ENCODE measurements at places on chromosomes 6 and 20.

DNA sequence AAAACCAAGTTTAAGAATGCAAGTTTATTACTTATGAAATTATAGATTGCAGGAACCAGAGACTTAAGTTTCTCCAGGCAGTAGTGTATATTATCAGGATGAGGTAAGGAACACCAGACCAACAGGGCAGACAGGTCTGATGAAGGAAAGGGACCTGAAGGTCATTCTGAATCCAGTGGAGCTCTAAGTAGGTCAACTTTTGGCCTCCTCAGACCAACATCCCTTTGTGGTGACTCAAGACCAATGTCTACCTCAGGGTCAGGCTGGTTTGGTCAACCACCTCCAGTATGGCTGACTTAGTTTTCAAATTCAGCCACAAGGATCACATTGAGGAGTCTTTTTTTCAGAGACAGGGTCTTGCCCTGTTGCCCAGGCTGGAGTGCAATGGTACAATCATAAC, 38.7 kb upstream of the TFAP2A start:
- DNase-seq, result no peak

- DNase-seq, result no peak
Measured at GRCh38 chr20:54535033-54535432, 59.6 kb downstream of the DOK5 start.

- DNase-seq, result no peak
Measured at GRCh38 chr6:10559522-10560152, 38.5 kb downstream of the GCNT2 start.

GRCh38 chr6:128648022-128648598, 127.7 kb upstream of the PTPRK start:
- DNase-seq, result no peak

GRCh38 chr20:63036291-63036690, 29.5 kb upstream of the BHLHE23 start:
- DNase-seq, result no peak

- DNase-seq, result no peak
Measured at GRCh38 chr6:104601721-104602120, 258.0 kb downstream of the HACE1 start.

- no peak for DNase-seq
Measured at GRCh38 chr6:116127771-116128493, 2.0 kb upstream of the COL10A1 start.

GRCh38 chr20:6588296-6588695, 179.2 kb upstream of the BMP2 start:
- no peak for DNase-seq

DNA sequence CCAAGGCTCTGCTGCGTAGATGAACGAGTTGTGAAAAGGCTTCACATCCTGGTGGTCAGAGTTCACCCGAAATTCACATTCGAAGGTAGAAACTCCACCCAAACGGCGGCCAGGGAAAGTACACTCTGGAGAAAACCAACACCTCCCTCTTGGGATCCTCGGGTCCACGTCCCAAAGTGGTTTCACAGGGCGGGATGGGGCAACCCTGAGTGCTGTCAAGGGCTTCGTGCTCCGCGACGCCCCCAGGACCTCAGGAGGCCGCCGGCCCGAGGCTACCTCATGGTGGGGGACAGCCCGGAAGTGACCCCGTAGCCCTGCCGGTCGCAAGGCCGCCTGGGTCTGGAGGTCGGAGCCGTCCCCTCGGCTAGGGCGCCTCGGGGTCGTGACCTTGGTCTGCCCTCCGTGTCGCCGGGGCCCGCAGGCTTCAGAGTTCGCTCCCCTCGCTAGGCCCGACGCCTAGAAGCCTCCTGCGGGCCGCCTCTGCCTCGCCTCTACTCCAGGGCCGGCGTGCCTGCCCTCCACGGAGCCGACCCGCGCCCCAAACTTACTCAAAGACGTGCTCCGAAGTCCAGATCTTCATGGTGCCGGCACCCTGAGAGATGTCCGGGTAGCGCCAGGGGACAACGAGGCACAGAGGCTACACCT, at the start of gene PRELID3B:
TSS of gene PRELID3B (minus strand) at position 636 of the 645 bp plus-strand sequence. CDS start at position 580, 56 bp downstream.
- no peak for DNase-seq

- DNase-seq, result no peak
Measured at GRCh38 chr6:135440087-135440792, 57.3 kb downstream of the AHI1 start.

GRCh38 chr20:61804752-61805295, 260.9 kb downstream of the TAF4 start:
- DNase-seq, result no peak

GRCh38 chr6:56767892-56768531, 125.3 kb upstream of the DST start:
- no peak for DNase-seq

- DNase-seq, result no peak
Measured at GRCh38 chr20:64156886-64157875, 7.1 kb upstream of the MYT1 start.

GRCh38 chr6:24699521-24700359, 19.2 kb downstream of the C6orf62 start:
- no peak for DNase-seq

DNA sequence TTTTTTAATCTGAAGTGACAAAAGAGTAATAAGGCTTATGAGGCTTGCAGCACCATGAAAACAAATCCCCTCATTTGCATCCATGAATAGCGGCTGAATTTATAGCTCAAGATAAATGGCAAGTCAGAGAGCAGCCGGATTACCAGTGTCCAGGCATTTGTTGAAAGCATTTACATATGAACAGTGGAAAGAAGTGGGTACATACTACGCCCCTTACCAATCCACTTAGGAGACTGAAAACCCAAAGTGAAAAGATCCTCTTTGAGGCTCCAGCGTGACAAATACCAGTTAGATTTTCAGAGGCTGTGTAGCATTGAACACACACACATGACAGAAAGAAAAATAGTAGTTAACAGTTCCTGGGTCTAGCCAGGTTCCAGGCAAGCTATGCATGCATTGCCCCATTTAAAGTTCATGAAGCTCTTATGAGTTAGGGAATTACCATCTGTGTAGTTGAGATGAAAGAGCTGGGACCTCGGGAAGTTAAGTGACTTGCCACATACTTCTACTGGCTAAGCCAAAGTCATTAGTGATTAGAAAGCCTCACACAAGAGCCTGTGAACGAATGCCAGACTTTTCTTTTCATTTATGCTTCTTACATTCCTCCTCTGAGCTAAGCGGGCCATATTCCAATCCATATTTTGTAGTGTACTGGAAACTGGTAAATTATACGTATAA, 28.3 kb upstream of the NHSL1 start:
- no peak for DNase-seq

DNA sequence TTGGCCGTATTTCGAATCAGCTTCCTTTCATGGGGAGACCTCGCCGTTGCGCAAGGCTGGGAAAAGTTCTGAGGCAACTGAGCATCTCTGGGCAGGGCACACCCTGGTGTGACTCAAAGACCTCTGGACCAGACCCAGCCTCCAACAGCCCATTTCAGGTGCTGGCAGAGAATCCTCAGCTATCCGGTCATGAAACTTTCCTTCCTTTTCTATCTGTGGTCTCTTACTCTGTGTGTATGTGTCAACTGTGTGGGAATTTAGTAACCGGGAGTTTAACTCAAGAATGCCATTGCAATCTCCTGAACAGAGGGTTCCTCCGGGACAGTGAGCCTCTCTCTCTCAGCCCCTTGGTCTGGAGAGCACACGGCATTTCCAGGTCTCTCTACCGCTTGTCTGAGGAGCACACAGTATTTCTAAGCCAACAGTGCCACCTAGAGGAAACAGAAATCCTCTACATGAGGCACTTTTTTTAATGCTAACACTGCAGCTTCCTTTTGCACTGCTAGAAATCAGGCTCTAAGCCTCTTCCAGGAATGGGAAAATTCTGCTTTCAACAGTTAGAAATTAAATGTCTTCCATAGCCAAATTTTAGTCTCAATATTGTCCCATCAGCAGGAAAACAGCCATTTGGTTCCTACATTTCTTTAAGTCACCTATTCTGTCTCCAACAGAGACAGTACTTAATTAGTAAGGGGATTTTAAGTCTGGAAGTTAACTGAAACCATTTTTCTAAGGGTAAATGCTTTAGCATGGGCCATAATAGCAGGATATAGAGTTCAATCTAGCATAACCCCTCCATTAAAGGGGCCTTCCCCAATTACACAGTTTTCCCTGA, 32.7 kb downstream of the PLN start:
- DNase-seq, result no peak

DNA sequence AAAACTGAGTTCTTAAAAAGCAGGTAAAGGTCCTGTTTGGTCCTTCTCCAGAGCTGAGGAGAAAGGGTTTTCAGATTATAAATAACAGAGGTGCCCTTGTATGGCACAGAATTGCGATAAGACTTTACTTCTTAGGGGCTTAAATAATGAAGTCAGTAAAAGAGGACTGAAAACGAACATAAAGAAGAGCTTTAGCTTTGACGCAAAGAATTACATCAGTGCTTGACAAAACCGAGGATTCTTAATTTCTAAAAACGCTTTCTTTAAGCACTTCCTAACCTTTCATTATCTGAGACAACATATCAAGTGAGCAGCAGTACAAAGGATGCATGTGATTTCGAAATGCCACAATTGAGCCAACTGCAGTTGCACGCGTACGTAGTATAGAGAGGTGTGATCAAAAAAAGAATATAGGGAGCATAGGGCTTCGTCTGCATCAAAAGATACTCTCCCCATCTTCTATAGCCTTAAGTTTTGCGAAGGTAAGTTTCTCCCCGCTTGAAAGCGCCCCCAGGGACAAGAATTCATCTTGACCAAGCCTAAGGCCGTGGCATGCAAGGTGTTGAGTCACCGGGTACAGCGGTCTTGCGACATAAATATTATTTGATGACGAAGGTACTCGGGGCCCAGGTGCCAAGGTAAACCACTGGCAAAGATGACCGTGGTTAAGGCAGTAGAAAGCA, 778 bp upstream of the LOC128125822 start:
- DNase-seq, result peak; percentile 56

GRCh38 chr6:155270561-155271091, 6.8 kb downstream of the CLDN20 start:
- DNase-seq, result no peak

- no peak for DNase-seq
Measured at GRCh38 chr6:15305496-15305895, 59.6 kb downstream of the JARID2 start.

DNA sequence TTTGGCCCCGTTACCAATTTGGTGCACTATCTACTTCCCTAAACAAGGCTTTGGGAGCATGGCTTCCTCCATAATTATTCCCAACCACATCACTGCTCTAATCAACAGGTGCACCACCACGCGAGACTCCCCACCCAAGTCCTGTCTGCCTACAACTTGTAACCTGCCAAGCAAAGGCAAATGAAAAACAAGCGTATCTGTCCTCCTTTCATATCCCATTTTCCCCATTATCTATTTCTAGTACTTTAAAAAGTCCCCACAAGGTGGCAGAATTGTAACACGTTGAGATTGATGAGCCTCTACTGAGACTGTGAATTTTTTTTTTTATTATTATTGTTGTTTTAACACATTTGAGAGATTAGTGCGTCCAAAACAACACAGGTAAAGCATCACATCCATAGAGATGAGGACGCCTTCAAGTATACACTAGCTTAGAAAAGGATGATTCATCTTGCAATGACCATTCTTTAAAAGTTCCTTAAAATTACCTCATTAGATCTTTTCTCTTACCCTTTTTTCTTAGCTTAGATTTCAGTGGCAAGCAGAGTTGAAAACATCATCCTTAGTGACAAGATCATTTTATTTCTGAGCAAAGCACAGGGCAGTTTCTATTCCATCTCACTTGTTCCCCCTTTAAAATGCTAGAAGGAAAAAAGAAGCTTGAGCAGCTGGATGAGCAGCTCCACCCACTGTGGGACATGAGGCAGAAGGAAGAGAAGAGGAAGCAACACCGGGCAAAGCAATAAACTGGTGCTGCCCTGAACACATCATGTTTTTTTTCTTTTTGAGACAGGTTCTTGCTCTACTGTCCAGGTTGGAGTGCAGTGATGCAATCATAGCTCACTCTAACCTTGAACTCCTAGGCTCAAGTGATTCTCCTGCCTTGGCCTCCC, 210.8 kb downstream of the ARHGAP18 start:
- DNase-seq, result no peak

- peak; percentile 67 for DNase-seq
Measured at GRCh38 chr20:63698739-63699465, 2.5 kb downstream of the TNFRSF6B start.

DNA sequence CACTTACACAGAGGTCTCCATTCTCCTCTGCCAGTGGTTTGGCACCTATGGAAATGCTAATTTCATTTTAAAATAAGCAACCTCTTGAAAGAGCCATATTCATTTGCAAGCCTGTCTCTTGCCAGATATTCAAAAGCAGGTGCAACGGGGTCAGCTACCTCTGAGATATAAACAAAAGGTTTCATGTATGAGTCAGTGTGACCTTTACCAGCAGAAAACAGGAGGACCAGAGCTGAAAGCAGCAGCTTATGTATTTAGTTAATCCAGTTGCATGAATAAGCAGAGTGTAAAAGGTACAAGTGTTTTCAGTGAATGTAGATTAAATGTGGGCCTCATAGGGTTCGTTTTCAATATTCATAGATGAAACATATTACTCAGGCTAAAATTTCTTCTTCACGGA, 56.0 kb downstream of the TENT5A start:
- DNase-seq, result no peak

DNA sequence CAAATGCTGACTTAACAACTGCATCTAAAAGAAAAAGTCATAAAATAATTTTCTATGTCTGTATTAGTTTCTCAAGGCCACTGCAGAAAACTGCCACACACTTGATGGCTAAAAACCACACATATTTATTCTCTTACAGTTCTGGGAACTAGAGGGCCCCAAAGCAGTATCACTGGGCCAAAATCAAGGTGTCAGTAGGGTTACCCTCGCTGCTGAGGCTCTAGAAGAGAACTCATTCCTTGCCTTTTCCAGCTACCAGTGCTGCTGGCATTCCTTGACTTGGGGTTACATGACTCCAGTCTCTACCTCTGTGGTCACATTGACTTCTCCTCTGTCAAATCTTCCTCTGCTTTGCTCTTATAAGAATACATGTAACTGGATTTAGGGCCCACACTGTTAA, 124.6 kb upstream of the THEMIS start:
- DNase-seq, result no peak

- DNase-seq, result no peak
Measured at GRCh38 chr6:19860235-19860877, 23.2 kb downstream of the ID4 start.

- DNase-seq, result no peak
Measured at GRCh38 chr6:114315831-114316595, 26.8 kb downstream of the HS3ST5 start.

DNA sequence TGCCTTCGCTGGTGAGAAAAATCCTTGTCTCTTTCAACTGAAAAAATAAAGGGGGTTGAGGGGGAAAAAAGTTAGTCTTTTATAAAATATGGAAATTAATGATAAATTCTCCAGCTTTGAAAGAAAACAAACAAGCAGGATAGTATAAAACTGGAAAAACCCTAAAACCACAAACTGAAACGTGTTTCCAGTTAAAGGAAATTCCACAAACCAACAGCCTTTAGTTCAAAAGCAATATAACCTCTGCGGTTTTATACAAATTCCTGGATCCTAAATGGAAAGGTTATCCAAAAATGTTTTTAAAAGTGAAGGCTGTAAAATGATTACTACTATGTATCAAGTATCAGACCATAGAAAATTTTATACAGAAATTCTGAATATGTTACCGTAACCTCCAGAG, 55.6 kb downstream of the BMP5 start:
- no peak for DNase-seq

- no peak for DNase-seq
Measured at GRCh38 chr6:8535519-8535918, 100.2 kb upstream of the SLC35B3 start.

GRCh38 chr6:166313255-166314070, 5.3 kb upstream of the PRR18 start:
- no peak for DNase-seq

All from stimulated activated CD4-positive, alpha-beta T cell treated with anti-CD3 and anti-CD28 coated beads, Interleukin-1b, Interleukin-23, amount 100 ng/mL, for 48 hours (primary cell).